ENCODE measurements at places on chromosomes 3 and 15.

DNA sequence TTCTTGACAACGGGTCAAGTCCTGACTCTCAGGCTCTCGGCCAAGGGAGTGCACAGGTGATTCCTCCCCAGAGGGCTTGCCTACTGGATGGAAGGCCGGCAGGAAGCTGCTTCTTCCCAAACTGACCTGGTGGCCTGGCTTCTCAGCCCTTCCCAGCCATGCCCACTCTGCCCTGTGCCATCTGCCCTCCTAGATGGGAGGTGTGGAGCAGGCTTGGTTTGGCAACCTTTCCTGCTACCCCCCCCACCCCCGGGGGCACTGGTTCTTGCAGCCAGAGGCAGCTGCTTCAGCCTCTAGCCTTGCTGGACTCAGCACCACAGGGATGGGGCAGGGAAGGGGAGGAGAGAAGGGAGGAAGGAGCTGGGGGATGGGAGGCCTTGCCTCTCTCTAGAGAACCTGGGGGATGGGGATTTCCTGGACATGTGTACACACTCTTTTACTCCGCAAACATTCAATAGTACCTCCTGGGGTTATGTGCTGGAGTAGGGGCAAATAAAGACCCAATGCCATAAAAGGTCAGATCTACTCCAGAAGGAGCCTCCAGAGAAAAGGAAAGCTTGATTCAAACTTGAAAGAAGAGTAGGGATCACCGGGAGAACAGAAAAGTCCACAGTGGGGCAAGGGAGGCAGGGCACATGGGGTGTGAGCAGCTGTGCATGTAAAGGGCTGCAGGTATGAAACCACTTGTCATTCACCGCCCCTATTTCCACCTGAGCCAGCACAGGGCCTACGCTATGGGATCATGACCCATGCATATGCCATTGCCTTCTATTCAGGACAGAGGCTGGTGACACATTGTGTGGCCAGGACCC, 4.2 kb upstream of the DAPK2 start:
- no peaks in the 10 kb centered on the region for H3K36me3 ChIP-seq
- H3K27ac ChIP-seq = no peak overlapping the region
- no peak overlapping the region for H3K4me3 ChIP-seq
- DNase-seq = no peak
- peaks cover 6% of the 10 kb centered on the region for H3K4me1 ChIP-seq
- H3K27me3 ChIP-seq = no peaks in the 10 kb centered on the region

- H3K4me1 ChIP-seq = no peaks in the 10 kb centered on the region
- H3K4me3 ChIP-seq = no peak overlapping the region
- H3K27ac ChIP-seq = no peak overlapping the region
- H3K36me3 ChIP-seq = no peaks in the 10 kb centered on the region
- H3K27me3 ChIP-seq = no peaks in the 10 kb centered on the region
Measured at GRCh38 chr3:24185738-24186384, 240.8 kb downstream of the NR1D2 start.

- no peaks in the 10 kb centered on the region for H3K4me1 ChIP-seq
- no peaks in the 10 kb centered on the region for H3K36me3 ChIP-seq
- H3K27ac ChIP-seq = no peak overlapping the region
- no peak overlapping the region for H3K4me3 ChIP-seq
Measured at GRCh38 chr3:177979703-177980102, 556.5 kb upstream of the KCNMB2 start.

DNA sequence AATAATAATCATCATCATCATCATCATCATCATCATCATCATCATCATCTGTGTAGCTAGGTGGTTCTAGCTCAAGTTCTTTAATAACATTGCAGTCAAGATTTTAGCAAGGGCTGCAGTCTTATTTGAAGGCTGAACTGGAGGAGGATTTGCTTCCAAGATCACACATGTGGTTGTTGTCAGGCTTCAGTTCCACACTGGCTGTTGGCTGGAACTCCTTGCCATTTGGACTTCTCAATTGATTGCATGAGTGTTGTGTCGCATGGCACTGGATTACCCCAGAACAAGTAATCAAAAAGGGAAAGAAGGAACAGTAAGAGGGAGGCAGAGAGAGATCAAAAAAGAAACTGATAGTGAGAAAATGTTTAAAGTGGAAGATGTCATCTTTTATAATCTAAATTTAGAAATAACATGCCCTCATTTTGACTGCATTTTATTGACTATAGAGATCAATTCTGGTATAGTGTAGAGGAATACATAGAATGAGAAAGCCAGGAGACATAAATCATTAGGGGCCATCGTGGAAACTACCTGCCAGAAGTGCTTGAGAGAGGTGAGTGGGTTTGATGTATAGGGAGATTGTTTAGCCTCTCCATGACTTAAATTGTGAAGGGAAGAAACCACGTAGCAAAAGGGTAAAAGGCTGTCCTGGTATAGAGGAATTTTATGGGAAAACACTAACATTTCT, 346.6 kb upstream of the RBMS3 start:
- no peak overlapping the region for H3K27ac ChIP-seq
- no peaks in the 10 kb centered on the region for H3K4me1 ChIP-seq
- no peak for DNase-seq
- H3K27me3 ChIP-seq = no peaks in the 10 kb centered on the region
